ENCODE measurements at places on chromosomes 2 and 18.

- no peak for DNase-seq
These were observed 51.4 kb upstream of the YPEL5 start for GRCh38 chr2:30095402-30095801.

DNA sequence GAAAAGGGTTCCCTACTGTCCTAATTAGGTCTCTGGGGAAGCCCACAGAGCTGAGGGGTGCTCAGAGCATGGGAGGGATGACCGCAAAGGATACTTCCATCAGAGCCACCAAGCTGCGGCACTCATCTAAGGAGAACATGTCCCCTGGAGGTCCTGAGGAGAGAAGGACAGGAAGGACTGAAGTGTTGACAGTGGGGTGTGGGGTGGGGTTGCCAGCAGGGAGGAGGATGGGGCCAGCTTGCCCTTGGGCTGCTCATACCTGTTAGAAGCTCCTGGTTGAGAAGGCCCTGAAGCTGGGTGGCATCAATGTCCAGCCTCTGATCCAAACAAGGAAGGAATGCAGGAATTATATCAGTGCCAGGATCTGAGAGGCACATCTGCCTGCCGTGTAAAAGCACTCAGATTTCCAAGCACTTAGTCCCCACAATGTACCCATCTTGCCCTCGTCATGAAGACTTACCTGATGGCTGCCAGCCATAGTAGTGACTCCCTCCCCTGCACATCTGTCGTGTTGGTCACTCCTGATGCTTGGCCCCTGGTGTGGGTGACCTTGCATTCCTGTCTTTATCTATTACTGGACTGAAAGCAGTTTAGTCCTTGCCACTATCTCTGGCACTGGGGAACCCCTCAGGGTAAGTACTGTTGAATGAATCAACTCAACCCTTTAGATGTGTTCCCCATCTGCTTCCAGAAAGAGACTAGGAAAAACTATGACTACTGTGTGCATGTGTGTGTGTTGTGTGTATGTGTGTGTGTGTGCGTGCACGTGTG, 68.9 kb downstream of the CAPN13 start:
- no peak for DNase-seq

DNA sequence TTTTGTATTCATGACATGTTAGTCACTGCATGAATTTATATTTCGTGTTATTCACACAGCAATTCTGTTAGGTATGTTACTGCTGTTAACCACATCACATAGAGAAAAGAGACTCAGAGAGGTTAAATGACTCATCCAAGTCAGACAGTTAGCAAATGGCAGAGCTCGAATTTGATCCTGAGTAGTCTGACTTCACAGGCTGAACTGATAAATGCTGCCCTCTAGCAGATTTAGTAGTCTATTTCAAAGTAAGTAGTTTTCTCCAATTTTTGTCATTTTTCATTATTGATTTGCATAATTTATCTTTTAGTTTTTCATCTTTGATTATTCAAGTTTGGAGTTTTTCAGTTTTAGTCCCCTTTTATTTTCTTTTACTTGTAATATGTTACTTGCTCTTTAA, 58.3 kb downstream of the WDR7 start:
- peak; percentile 89 for DNase-seq

DNA sequence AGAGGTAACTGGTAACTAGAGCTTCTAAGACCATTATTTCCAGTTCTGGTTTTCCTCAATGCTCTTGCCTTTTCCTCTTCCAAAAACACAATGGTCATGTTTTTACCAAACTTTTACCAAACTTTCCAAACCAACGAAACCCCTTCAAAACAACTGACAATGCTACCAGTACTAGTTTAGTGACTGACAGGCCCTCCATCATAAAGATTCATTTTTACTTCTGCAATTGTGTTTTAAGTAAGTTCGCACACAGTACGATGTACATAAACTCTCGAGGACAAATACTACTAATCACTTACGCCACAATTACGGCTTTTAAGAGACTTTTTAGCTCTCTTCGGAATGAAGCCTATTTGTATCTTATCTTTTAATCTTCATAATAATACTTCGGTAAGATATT, 900 bp downstream of the C18orf32 start:
- DNase-seq = no peak

DNA sequence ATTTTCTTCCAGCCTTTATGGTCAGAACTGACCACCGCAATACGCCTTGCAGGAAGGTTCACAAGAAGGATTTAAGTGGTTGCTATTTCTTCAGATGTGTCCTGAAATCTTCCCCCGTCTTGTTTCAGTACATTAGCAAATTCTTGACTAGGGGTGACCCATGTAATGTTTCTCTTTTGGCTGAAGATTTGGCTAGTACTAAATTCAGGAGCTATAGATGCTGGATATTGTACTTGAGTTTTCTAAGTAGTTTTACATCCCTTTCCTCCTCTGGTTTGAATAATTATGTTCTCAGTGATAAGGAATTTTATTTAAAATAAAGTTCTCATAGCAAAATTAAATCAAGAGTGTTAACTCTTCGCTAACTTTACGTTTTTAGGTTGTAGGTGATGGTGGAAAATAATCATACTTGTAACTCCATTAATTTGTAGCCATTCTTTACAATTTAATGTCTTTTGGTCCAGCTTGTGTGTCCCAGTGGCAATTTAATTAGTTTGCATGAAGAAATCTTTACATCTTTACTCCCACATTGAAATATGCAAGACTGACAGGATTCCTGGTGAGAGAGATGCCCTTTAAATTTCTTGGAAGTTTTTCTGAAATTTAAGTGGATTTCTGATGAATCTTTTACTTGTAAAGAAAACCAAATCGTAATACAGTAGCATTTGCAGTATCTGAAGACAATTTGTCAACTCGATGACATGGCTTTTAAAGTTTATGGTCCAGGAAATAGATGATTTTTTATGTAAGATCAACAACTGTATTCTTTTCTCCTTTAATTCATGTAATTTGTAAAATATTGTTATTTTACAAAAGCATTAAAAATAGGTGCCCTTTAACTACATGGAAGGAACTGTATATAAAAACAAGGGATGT, 2.8 kb downstream of the PHLPP1 start:
- DNase-seq = no peak

DNA sequence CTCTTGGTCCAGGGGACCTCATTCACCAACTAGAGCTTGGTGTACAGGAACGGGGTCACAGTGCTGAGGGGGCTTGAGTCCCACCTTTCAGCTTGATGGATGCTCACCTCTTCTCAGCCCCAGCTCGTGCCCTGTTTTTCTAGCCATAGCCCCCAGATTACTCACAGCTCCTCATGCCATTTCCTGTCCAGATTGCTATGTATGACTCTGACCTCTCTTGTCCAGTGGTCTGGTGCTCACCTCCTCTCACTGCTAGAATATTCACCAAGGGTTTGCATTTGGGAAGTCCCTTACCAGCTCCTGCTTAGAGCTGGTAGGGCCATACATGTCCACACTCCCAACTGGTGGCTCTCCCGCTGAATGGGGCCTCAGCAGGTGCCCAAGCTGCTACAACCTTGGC, 5.9 kb downstream of the LBX2 start:
- no peak for DNase-seq

DNA sequence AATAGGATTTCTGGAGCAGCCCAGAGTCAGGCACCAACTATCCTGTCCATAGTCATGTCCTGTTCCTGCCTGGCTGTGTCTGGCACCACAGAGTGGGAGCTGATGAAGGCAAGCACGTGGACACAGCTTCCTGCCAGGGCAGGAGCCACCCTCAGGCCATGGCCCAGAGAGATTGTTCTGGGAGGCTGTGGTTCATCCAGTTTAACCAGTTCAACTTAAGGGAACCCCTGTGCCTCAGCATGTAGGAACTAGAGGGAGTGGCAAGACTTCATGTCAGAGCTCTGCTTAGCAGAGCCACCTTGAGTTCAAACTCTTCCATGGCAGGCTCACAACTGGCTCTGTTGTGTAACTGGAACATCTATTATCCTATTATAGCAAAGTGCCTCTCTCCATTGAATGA, 73.2 kb upstream of the NCKAP5 start:
- DNase-seq = peak; percentile 59

- DNase-seq = no peak
These were observed 772.8 kb upstream of the LRRTM1 start for GRCh38 chr2:81077396-81077795.

DNA sequence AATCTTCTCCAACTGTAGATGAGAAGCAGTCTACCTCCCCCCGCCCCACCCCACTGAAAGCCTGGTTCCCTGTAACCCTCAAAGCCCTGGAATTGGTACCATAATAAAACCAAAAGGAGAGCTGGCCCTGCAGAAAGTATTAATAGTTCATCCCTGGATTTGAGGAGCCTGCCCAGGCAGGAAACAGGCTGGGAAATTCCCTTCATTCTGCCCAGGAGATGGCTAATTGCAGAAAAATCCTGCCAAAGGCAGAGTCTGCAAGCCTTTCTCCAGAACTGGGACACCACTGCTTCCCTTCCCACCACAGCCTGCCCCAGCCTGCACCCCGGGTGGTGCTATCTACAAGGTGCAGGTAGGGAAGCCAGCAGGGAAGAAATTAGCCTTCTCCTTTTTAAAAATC, 16.3 kb downstream of the GKN2 start:
- peak; percentile 57 for DNase-seq

GRCh38 chr18:70636991-70637390, 348.1 kb downstream of the SOCS6 start:
- DNase-seq = no peak

- no peak for DNase-seq
These were observed 87.9 kb downstream of the WDPCP start for GRCh38 chr2:63500398-63500797.

GRCh38 chr2:65835975-65836549, 403.7 kb upstream of the SPRED2 start:
- no peak for DNase-seq

DNA sequence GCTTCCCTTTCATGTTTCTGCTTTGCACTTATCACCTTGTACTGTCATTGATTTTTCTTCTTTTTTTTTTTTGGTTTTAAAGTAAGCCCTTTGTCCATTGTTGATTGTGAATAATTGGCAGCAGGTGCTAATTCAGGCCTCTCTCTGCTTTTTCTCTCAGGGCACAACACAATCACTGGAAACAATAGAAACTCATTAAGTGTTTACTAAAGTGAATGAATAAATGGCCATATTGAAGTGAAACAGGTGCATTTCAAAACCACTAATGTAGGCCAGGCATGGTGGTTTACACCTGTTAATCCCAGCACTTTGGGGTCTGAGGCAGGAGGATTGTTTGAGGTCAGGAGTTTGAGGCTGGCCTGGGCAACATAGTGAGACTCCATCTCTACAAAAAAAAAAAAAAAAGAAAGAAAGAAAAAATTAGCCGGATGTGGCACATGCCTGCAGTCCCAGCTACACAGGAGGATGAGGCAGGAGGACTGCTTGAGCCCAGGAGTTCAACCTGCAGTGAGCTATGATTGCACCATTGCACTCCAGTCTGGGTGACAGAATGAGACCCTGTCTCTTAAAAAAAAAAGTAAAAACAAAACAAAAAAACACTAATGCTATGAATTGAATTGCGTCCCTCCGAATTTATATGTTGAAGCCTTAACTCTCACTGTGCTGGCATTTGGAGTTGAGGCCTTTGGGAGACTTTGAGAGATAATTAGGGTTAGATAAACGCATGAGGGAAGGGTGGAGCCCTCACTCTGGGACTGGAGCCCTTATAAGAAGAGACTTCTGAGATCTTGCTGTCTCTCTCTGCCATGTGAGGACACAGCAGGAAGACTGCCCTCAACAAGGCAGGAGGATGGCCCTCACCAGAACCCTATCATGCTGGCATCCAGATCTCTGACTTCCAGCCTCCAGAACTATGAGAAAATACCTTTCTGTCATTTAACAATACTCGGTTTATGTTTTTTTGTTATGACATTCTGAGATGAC, 19.9 kb downstream of the SLC38A11 start:
- DNase-seq = no peak

DNA sequence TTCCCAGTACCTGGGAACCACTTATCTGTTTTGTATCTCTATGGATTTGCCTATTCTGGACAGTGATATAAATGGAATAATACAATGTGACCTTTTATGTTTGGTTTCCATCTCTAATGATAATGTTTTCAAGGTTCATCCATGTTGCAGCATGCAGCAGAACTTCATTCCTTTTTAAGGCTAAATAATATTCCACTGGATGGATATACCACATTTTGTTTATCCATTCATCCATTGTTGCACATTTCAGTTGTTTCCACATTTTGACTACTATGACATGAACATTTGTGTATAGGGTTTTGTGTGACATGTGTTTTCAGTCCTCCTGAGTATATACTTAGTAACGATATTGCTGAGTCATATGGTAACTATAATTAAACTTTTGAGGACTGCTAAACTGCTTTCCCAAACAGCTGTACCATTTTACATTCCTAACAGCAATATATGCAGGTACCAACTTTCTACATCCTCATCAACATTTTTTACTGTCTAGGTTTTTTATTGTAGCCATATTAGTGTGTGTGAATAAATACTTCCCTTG, 17.7 kb upstream of the MARCHF7 start:
- no peak for DNase-seq

DNA sequence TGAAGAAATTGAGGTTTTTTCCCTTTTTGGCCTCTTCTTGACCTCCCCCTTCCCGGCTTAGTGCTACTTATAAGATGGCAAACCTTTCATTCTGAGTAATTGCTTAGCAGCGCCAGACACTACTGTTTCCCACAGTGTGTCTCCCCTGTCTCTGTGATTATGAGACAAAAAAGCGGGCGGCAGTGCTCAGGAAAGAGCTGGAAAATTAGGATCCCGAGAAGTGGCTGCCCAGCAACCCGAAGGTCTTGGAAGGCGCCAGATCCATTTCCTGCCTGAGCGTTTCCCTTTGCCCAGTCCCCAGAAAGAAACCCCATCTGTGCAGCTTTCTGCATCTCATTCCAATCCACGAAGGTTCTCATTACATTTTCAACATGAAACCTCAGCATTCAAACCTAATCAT, 191.9 kb upstream of the APCDD1 start:
- DNase-seq = no peak

DNA sequence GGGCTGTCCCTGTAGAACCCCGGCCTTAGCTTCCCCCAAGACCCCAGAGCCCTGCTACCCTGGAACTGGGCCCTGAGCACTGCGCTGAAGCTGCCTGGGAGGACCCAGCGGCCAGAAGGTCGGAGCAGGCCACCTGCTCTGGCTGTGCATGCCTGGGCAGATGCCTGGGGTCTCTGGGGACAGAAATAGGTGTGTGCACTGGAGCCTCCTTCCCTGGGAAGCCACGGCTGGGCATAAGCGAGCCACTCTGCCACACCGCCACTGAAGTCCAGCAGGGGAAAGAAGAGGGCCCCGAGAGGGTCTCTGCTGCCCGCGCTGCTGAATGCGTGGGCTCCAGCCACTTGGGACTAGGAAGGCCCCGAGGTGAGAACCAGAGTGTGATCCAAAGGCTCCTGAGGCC, 6.7 kb downstream of the GBX2 start:
- DNase-seq = no peak

DNA sequence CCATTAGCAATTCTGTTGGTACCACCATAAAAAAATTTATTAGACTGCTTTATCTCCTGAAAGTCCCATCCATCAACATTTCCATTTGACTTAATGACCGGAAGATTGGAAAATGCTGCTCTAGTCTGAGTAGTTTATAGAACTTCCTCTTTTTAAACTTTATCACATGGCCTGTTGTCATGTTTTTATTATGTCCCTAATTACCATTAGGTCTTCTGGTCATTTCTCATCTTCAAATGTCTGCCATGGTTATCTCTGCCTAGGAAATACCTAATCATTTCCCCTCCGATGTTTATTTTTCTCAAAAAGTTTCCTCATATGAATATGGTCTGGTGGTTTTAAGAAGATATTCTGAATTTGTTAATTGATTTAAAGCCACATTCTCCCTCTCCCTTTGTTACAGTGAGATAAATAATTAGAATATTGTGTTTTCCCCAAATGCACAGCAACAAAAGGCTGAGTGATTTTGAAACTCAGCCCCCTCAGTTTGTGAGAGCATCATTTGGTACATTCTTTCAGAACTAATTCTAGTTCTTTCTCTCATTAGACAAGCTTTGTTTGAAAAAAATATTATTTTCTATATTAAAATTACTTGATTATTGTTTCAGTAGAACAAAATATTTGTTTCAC, 317.1 kb upstream of the ST6GAL2 start:
- no peak for DNase-seq
